ENCODE measurements at places on chromosomes 12 and 14.

GRCh38 chr12:89779090-89779489 is 70.5 kb upstream of the ATP2B1 start:
- no peak for DNase-seq

GRCh38 chr14:51849097-51849496 is 11.3 kb upstream of the GNG2 start:
- no peak for DNase-seq

DNA sequence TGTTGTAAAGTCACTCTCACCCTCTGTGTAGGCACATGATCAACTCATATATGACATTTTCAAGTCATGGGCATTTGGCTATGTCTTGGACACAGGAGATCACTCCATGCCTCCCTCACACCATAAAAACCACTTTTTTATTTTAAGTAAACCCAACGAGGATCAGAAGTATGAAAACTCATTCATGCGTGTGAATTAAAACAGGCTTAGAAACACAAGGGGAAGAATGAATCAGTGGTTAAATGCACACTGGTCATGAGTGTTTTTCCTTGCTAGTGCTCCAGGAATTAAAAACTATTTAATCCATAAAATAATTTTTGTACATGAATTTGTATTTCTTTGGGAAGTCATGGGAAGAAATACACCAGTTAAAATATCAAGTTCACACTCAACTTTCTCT is 198.4 kb downstream of the GALC start:
- DNase-seq = no peak

- no peak for DNase-seq
These were observed 21.0 kb downstream of the BRF1 start for GRCh38 chr14:105279642-105280361.

DNA sequence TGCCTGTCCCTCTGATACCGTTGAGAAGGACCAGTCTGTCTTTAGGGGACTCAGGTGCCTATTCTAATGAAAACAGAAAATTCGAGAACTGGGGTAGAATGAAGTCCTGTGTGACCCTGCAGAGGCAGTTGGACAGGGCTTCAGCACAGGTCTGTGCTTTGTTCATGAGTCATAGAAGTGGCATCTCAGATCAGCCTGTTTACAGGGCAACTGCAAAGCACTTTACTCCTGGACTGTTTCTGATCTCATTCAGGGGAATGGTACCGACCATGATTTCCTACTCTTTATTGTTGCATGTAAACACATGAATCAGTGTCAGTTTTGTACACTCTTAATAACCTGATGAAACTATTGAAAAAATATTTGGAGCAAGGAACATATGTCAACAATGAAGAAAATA is 1517.0 kb downstream of the AACS start:
- DNase-seq = no peak

DNA sequence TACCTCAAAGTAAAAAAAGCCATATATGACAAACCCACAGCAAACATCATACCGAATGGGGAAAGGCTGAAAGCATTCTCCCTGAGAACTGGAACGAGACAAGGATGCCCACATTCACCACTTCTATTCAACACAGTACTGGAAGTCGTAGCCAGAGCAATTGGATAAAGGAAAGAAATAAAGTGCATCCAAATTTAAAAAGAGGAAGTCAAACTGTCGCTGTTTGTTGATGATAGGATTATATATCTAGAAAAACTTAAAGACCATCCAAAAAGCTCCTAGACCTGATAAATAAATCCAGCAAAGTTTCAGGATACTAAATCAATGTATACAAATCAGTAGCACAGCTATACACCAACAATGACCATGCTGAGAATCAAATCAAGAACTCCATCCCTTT is 5.2 kb downstream of the NDUFA12 start:
- DNase-seq = no peak

DNA sequence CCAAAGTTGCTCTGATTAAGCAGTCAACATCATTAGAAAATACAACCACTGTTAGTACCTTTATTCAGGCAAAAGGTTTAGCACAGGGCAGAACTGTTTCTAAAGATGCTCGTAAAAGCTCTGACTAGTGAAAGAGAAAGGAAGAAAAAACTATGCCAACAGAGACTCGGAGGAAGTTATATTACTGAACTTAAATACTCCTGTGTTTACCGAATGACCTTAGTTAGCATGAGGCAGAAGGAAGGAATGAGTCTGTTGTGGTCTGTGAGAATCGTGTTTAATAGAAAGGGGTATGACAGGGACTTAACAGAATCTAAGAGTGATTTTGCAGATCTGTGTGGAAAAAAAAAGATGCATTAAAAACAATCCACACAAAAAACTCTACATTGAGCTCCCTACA is 84.1 kb upstream of the OVCH1 start:
- no peak for DNase-seq

DNA sequence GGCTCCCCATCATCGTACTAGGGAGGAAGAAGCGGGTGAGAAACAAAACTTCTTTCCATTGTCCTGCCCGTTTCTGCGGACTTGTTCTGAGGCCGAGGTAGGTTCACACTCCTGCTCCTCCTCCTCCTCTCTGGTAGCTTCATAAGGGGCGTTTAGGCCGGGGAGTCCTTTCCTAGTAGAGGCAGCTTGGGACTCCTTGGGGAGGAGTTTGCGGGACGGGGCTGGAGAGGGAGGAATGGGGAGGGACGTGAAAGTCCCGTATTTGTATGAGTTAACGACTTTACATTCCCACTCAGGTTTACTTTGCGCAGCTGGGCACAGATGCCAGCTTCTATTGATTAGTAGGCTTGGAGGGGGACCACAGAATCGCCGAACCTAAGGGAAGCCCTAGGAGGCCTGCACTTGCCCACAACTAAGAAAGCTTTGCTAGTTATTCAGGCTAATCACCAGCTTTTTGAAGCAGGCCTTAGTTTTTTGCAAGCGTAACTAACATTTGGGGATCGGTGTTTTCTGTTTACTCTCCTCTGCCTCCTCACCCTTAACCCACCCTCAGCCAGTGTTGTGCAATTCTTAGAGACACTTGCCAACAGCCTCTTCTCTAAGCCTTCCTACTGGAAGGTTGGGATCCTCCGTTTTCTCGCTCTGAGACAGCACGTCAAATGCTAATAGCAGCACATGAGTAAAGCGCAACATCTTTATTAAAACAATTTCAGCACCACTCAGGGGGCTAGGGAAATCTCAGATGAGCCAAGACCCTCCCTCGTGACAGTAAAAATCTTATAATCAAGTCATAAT is 499 bp downstream of the RNASE4 start:
- DNase-seq = no peak

GRCh38 chr12:103314786-103315185 is 181.0 kb downstream of the C12orf42 start:
- no peak for DNase-seq

DNA sequence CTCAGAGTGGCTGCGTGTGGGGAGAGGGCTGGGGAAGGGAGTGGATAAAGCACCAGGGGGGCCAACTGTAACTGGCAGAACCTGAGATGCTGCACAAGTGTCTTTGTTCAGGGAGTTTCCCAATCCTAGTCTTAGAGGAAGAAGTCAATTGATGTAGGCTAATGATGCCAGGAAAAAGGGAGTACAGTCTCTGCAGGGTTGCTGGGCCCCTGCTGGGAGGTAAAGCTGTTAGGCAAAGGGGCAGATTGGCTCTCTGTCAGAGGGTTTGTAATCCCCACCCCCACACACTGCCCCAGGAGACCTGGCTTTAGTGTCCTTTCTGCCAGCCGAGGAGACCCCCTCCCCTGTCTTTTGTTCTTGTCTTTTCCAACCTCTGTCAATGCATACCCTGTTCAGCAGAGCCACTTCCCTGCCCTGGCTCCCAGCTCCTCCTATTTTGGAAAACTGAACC is 178.4 kb downstream of the KCNA5 start:
- no peak for DNase-seq

GRCh38 chr12:114555451-114555850 is 128.5 kb downstream of the TBX3 start:
- no peak for DNase-seq

- no peak for DNase-seq
These were observed 55.5 kb downstream of the CDC42BPB start for GRCh38 chr14:103001651-103002396.

DNA sequence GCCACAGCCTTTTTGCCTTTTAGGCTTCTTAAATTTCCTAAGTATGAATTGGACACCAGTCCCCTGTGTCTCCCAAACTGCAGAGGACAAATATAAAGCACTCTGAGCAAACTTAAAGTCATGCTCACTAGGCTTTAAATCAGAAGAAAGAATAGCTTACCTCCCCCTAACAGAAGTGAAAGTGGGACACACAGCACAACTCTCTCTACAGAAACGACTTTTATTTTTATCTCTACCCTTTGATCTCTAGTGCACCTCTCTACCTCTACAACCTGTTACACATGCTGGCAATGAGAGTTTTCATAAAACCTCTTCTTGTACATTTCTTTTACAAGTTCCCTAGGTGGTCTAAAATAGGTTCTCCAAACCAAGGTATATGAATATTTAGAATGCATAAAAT is 19.7 kb downstream of the IAPP start:
- no peak for DNase-seq

DNA sequence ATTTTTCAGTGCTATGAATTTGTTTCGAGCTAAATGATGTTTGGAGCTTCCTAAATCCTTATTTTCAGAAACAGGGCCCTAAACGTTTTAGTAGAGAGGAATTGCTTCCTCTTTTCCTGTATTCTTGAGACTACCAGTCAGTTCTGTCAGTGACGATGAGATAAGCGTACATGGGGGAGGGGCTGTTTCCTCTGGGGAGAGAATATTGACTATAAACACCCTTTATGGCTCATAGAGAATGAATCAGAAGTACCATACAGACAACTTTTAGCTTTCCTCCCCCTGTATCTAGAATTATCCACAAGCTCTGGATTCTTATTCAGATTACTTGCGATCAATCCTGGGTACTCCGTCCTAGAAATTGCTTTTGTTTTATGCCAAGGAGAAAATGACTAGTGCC is 5.1 kb downstream of the TBK1 start:
- no peak for DNase-seq

DNA sequence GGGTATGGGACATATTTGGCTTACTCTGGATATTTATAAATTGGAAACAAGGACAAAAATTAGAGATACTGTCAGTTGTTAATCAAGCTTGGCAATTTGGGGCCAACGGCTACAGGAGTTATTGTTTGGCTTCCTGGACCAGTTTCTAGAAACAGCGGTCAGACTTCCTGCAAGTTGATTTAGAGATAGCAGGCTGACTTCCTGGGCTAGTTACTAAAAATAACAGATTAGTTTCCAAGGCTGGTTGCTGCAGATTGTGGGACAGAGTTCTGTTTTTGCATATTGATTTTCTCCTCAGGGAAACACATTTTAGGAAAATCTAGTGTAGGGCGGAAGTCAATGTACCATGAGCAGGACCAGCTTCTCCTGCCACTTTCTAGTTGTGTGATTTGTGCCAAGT is 144.0 kb upstream of the TMPO start:
- no peak for DNase-seq

GRCh38 chr14:43155258-43155657 is 1351.8 kb downstream of the FSCB start:
- no peak for DNase-seq

DNA sequence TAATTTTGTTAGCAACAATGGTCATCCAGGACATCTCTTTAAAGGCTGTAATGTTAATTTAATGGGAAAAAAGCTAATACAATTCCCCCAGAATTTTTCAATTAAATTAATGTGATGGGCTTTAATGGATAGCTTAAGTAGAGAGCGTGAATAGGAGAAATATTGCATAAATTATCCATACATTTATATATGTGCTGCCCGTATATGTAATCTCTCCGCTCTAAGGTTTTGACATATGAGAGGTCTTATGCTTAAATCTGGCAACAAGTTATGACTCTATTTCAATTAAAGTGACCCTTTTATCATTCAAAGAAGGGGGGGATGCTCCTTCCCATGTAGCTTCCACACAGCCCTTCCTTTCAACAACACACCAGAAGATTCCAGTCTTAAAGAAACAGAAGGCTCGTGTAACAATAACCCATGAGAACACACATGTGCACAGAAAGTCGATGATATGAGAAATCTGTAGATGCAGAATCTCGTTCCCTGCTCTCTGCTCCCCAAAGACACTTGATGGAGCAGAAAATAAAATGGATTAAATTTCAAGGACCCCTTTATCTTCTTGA is 24.0 kb downstream of the MAP1LC3B2 start:
- no peak for DNase-seq

GRCh38 chr14:67387195-67387594 is 24.8 kb downstream of the PLEK2 start:
- no peak for DNase-seq

DNA sequence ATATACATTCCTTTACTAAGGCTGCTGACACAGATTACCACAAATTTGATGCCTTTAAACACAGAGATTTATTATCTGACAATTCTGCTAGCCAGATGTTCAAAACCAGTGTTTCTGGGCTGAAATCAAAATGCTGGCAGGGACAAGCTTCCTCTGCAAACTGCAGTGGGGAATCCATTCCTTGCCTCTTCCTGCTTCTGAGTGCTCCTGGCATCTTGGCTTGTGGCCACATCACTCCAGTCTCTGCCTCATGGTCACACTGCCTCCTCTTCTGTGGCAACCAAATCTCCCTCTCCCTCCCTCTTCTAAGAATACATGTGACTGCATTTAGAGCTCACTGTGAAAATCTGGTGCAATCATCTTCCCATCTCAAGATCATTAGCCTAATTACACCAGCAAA is 235.7 kb downstream of the TTC8 start:
- no peak for DNase-seq

- DNase-seq = no peak
These were observed 762 bp downstream of the RABGGTA start for GRCh38 chr14:24270537-24271133.

DNA sequence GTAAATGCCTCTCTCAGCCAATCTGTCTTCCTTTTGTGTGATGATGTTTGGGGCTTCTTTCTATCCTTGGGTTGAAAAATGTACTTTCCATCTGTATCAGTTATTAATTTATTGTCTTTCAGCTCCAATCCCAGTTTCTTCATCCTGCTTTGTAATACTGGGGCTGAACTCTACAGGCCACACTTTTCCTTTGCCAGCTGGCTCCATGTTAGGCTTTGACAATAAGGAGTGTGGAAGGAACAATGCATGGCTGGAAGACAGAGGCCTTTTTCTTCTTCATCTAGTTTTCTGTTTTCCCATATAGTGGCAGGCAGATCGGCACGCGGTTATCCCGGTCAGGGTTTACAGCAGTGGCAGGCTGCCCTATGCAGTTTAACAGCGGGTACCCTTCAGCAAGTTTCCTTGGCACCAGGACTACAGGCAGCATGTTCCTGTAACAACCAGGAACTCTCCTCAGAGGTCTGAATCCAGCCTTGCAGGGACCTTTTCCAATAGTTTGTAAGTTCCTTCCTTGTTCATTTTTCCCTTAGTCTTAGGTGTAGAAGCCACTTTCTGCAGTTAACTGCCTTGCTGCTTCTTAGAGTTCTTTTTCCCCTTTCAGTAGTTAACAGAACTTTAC is 38.5 kb upstream of the CRACR2A start:
- DNase-seq = no peak

DNA sequence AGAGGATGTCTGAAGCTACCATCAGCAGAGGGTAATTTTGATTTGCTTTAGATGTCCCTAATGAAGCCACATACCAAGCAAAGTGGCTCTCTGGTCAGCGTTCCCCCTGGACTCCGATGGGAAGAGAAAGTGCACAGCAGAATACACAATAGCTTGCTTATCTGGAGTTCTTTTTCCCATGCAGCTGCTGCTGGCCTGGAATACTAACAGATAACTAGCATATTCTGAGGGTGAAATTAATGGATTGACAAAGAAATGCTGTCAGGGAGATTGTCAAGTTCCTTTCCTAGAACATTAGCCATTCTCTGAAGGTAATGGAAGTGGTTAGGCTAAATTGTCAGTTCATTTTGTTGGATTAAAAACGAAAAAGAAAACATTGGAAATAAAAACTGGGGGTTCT is 391.3 kb downstream of the FLRT2 start:
- DNase-seq = no peak

Data from naive thymus-derived CD8-positive, alpha-beta T cell (primary cell).